PC-9 (cell line): ENCODE measurements at places on chromosomes 1 and 21.

GRCh38 chr1:225559326-225559725 lies 93.6 kb downstream of the ENAH start:
- no peak for DNase-seq

DNA sequence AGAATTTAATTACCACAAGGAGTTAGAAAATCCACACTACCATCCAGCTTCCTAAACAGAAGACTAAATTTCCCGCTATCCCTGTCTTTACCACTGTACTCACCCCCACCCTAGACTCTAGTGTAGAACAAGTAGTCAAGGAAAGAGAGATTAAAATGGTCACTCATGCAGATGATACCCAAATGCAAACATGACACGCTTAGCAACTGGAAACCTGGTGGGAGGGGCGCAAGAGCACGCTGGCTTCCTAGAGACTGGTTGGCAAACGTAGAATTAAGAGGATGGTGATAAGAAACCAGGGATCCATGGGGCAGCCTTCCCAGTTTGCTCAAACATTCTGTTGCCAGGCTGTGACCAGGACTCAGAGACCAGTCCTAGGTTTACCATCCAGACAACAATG lies 9.9 kb upstream of the LDLRAD1 start:
- no peak for DNase-seq

- peak; percentile 47 for DNase-seq
Measured at GRCh38 chr1:229027622-229028182, 243.2 kb upstream of the RAB4A start.

- DNase-seq, result no peak
Measured at GRCh38 chr1:214050513-214051401, 63.0 kb downstream of the PROX1 start.

DNA sequence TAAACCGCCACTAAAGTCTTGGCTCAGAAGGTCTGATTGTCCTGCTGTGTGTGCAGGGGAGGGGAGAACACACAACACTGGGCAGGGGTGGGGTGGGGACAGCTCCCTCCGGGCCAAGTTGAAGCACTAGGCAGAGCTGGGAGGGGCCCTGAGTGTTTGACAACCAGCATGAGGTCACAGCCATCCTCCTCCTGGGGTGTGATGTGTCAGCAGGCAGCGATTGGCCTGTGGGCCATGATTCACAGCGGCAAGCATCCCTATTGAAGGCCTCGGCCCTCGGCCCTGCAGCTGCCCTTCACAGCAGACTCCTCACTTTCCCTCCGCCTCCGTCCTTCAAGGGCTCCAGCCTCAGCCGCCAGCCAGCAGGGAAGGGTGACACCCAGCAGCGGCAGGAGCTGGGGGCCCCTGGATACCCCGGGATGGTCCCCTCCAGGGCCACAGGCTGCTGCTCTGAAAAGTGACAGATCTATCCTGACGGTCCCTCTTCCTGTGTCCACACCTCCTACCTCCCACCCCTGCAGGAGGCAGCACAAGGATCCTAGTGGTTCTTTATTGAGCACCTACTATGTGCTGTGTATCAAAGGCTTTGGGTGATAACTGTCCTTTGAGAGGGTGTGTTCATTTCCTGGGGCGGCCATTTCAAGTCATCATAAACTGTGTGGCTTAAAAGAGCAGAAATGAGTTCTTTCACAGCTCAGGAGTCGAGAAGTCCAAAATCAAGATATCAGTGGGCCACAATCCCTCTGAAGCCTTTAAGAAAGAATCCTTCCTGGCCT lies 66.0 kb upstream of the SLC25A33 start:
- peak; percentile 71 for DNase-seq

DNA sequence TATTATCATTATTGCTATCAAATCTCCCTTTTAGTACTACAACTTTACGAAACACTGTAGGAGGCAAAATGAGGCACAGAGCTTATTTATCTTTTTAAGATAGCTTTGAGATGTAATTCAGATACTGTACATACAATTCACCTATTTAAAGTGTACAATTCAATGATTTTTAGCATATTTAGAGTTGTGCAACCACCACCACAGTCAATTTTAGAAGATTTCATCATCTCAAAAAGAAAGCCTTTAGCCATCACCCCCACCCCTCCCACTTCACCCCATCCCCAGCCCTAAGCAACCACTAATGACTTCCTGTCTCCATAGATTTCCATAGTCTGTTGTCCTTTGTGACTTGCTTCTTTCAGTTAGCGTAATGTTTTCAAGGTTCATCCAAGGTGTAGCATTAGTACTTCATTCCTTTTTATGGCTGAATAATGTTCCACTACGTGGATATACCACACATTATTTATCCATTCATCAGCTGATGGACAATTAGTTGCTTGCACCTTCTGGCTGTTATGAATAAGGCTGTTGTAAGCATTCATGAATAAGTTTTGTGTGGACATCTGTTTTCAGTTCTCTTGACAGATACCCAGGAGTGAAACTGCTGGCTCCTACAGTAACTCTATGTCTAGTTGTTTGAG lies 9.4 kb upstream of the CAPN9 start:
- no peak for DNase-seq

GRCh38 chr1:53174971-53175913 lies 21.4 kb upstream of the CPT2 start:
- no peak for DNase-seq

GRCh38 chr1:209823143-209824041 lies 4.4 kb upstream of the UTP25 start:
- DNase-seq, result no peak

- DNase-seq, result no peak
Measured at GRCh38 chr1:161908264-161908663, 115.4 kb downstream of the OLFML2B start.

DNA sequence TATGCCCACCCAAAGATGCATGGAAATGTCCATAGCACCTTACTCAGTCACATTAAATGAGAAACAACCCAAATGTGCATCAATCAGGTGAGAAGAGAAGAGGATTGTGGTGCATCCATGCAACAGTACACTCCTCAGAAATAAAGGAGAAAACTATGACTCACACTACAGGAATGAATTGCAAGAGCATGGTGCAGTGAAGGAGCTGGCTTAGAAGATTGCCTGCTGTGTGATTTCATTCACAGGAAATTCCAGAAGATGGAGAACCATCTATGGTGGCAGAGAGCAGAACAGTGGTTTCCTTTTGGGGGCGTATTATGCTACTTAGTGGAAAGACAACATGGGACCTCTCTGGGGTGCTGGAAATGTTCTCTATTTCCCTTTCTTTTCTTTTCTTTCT lies 278.6 kb upstream of the AJAP1 start:
- DNase-seq, result no peak

- DNase-seq, result no peak
Measured at GRCh38 chr1:75671708-75672107, 52.8 kb upstream of the ACADM start.

- DNase-seq, result peak; percentile 55
Measured at GRCh38 chr1:201006450-201006849, 17.1 kb downstream of the KIF21B start.

DNA sequence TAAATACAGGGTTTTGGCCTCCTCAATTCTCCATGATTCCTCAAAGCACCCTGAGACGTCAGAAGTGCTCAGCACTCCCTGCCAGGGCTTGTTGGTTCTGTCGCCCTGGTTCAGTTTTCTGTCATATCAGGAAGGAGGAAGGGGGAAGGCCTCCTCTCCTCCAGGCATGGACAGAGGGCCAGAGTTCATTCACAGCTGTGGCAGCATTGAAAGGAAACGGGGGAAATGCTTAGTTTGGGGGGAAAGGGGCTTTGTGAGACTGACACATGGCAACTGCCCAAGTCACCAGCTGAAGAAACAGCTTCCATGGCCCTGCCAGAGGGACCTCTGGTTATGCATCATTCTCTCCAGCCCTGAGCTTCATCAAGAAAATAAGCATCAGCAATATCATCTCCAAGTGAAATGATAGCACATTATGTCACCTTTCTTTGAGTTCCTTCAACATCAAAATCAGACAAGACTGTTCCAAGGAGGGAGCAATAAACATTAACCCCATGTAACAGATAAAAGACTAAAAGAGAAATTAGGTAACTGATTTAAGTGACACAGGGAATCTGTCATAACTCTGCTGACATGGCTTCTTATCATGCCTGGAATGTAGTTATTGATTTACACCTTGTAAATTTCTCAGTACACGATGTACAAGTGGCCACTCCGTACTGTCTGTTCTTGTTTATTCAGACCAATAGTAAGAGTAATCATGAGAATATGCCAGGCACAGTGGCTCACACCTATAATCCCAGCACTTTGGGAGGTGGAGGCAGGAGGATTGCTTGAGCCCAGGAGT lies 103.2 kb upstream of the SLC25A33 start:
- DNase-seq, result no peak

- no peak for DNase-seq
Measured at GRCh38 chr1:201216395-201217085, 25.9 kb downstream of the IGFN1 start.

DNA sequence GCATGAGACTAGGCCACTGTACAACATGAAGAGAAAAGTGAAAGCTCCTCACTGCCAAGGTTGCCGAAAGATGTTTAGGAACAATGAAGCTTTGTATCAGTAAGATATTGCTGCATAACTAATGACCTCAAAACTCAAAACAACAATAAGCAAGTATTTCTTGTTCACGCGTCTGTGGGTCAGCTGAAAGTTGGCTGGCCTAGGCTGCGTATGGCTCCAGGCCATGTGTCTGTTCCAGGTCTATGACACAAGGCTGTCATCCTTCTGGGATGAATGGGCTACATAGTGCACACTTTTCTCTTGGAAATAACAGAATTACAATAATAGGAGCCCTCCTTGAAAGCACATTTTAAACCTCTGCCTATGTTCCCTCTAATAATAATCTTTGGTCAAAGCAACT lies 515.9 kb downstream of the PLPP3 start:
- DNase-seq, result no peak

DNA sequence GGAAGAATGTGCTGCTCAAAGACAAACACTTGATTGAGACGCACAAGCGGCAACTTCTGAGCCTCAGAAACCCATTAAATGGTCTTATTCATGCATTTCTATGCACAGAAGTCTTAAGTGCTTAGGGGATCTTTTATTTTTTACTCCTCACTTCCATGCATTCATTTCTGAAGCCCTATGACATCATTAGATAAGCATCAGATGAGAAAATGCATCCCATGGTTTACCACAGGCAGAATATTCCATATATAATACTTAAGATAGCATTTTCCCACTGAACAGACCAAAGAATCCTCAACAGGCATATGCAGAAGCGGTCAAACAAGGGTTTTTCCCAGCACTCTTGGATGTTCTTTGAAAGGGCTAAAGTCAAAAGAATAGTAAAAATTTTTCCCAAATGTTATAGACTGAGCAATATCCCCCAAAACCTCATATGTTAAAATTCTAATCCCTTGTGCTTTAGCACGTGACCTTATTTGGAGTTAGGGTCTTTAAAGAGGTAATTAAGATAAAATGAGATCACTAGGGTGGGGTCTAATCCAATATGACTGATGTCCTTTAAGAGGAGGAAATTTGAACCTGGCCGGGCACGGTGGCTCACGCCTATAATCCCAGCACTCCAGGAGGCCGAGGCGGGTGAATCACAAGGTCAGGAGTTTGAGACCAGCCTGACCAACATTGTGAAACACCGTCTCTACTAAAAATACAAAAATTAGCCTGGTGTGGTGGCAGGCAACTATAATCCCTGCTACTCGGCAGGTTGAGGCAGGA lies 22.6 kb upstream of the FAM89A start:
- no peak for DNase-seq

GRCh38 chr1:55359611-55360010 lies 144.4 kb upstream of the USP24 start:
- no peak for DNase-seq

- DNase-seq, result no peak
Measured at GRCh38 chr21:33109574-33110339, 39.8 kb downstream of the OLIG1 start.

DNA sequence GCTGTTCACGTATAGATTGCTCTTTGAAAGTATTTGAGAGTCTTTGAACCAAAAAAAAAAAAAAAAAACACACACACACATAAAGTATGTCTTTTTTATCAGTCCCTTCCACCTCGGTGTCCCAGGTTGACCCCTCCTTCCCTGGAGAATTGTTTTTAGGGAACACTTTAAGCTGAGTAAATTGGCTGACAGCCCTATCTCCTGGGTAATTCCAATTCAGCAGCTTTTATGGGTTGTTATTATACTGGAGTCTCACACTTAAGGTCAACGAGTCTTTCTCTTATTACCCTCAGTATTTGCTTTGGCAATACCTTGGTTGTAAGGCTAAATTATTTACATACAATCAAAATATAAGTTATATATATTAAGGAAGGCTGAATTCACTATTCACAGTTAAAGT lies 69.4 kb downstream of the SLC30A10 start:
- no peak for DNase-seq
